ENCODE measurements at places on chromosomes 5 and 9. TPM values are rescaled to one million over a fixed set of nuclear protein-coding genes. Genes with fewer than 3 reads are reported as not detected.

The ZNF367 gene
- 1.9 TPM for total RNA-seq

The PLPP7 gene
- total RNA-seq = 31.0 TPM

The F12 gene
- total RNA-seq = not detected

The TRIM7 gene
- total RNA-seq = 28.8 TPM

The ADRB2 gene
- total RNA-seq = 11.1 TPM

The SV2C gene
- not detected for total RNA-seq

The PCDHGB6 gene
- total RNA-seq = 4.1 TPM

The STING1 gene
- 7.1 TPM for total RNA-seq

The OBP2B gene
- not detected for total RNA-seq

The FAM169A gene
- not detected for total RNA-seq

The DCP2 gene
- total RNA-seq = 20.2 TPM

GRCh38 chr5:163855754-163856153 is 350.3 kb downstream of the MAT2B start:
- DNase-seq = no peak
- H3K27ac ChIP-seq = no peak overlapping the region
- H3K27me3 ChIP-seq = no peaks in the 10 kb centered on the region
- H3K4me1 ChIP-seq = no peaks in the 10 kb centered on the region

DNA sequence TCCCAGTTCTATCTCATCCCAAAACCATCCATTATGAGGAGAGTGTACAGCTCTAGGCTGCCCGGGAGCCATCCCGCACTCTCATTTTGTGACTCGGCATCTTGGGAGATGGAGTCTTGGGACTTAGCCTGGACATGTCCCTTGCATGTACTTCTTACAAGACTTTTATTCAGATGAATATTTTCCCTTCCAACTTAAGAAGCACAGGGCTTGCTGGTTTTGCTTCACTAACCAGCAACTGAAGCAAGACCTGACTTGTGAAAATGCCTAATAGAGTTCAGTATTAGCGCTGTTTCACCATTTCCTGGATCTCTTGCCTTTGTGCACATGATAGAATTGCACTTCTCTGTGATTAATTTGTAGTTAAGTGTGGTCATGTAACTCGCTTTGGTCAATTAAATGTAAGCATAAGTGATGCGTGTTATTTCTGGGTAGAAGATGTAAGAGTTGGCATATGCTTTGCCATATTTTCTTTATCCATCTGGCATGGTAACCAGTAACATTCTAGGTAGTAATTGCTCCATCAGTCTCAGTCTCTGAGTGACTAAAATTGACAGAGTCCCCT is 55.8 kb downstream of the PDCD1LG2 start:
- DNase-seq = no peak
- peaks cover 17% of the 10 kb centered on the region for H3K4me1 ChIP-seq
- no peak overlapping the region for H3K4me3 ChIP-seq
- no peaks in the 10 kb centered on the region for H3K36me3 ChIP-seq
- H3K27ac ChIP-seq = no peak overlapping the region

- H3K4me3 ChIP-seq = no peak overlapping the region
- H3K27ac ChIP-seq = no peak overlapping the region
- H3K4me1 ChIP-seq = peaks cover 13% of the 10 kb centered on the region
- no peak for DNase-seq
Observed at GRCh38 chr5:14776602-14777001, 95.0 kb downstream of the ANKH start.

- H3K36me3 ChIP-seq = no peaks in the 10 kb centered on the region
- no peak for DNase-seq
- H3K4me1 ChIP-seq = no peaks in the 10 kb centered on the region
- no peak overlapping the region for H3K4me3 ChIP-seq
Observed at GRCh38 chr5:55913466-55914413, 62.6 kb downstream of the IL31RA start.

GRCh38 chr5:106728208-106728607 is 942.5 kb downstream of the EFNA5 start:
- no peaks in the 10 kb centered on the region for H3K4me1 ChIP-seq
- no peak overlapping the region for H3K27ac ChIP-seq
- H3K27me3 ChIP-seq = no peaks in the 10 kb centered on the region
- H3K36me3 ChIP-seq = no peaks in the 10 kb centered on the region
- DNase-seq = no peak
- H3K4me3 ChIP-seq = no peak overlapping the region

GRCh38 chr5:80060966-80061365 is 25.8 kb downstream of the THBS4 start:
- DNase-seq = no peak
- no peaks in the 10 kb centered on the region for H3K4me1 ChIP-seq
- H3K27ac ChIP-seq = no peak overlapping the region
- H3K4me3 ChIP-seq = no peak overlapping the region

DNA sequence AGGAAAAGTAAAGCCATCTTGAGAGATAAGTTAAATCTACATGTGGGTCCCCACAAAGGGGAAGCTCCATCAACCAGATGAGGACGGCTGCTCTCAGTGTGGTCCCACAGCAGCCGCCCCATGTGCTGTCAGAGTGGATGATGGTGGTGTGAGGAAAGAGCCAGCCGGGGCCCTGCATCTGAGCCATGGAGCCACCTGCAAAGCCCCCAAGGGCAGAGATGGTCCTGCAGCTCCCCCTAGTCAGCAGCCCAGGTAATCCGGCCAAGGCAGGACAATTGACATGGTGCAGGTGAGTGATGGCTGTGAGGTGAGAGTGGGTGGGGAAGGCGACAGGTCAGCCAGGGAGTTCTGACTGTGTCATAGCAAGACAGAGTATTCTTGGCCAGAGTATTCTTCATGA is 458.8 kb downstream of the ICE1 start:
- no peaks in the 10 kb centered on the region for H3K36me3 ChIP-seq
- H3K27ac ChIP-seq = no peak overlapping the region
- no peaks in the 10 kb centered on the region for H3K4me1 ChIP-seq
- H3K27me3 ChIP-seq = no peaks in the 10 kb centered on the region
- H3K4me3 ChIP-seq = no peak overlapping the region

DNA sequence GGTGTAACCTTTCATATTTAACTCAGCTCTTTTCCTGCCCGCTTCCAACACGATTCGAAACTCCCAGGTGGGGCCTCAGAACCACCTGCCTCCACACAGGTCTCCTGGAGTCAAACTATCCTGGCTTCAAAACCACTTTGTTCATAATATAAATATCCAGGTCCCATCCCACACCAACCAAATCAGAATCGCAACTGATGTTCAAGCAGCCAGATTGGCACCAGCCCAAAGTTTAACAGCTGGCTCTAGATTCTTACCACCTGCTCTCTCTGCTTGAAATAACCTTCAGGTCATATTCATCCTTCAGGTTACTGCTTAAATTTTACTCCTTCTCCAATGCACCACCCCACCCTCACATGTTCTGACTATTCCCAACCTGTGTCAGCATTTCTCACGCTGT is 231.4 kb upstream of the TRPM3 start:
- H3K27ac ChIP-seq = no peak overlapping the region
- no peak for DNase-seq
- no peak overlapping the region for H3K4me3 ChIP-seq
- no peaks in the 10 kb centered on the region for H3K27me3 ChIP-seq
- no peaks in the 10 kb centered on the region for H3K4me1 ChIP-seq

GRCh38 chr9:36142510-36143244 is 6.1 kb downstream of the GLIPR2 start:
- no peaks in the 10 kb centered on the region for H3K36me3 ChIP-seq
- peaks cover 10% of the 10 kb centered on the region for H3K27me3 ChIP-seq
- H3K4me3 ChIP-seq = peak overlapping the region; percentile 16
- no peak for DNase-seq
- no peaks in the 10 kb centered on the region for H3K4me1 ChIP-seq
- H3K27ac ChIP-seq = peak overlapping the region; percentile 41

DNA sequence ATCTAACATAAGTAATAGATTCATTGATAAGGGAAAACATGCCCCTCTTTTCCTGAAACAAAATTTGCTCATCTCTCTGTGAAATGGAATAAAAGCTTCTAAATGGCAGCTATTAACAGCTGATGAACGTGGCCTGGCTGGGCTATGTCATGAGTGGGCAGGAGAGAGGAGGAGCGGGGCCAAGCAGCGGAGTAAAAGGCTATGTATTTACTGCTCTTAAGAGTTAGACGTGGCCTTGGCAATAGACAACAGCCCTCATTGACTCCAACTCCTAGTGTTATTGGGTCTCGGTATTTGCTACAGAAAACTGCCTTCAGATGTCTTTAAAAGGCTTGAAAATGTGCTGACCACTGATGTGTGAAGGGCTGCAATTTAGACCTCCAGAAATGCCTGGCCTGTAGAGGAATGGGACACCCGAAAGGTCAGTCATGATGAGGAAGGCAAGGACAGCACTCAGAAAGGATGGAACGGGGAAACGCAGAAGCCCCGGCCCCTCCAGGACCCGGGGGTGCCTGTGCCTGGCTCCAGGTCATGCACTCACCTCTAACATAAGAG is 116.8 kb downstream of the PDZD2 start:
- no peak overlapping the region for H3K4me3 ChIP-seq
- no peaks in the 10 kb centered on the region for H3K36me3 ChIP-seq
- no peak overlapping the region for H3K27ac ChIP-seq
- H3K27me3 ChIP-seq = no peaks in the 10 kb centered on the region
- H3K4me1 ChIP-seq = no peaks in the 10 kb centered on the region
- no peak for DNase-seq

- DNase-seq = no peak
- H3K27me3 ChIP-seq = no peaks in the 10 kb centered on the region
- no peaks in the 10 kb centered on the region for H3K36me3 ChIP-seq
- H3K4me3 ChIP-seq = no peak overlapping the region
- H3K4me1 ChIP-seq = no peaks in the 10 kb centered on the region
- no peak overlapping the region for H3K27ac ChIP-seq
Observed at GRCh38 chr9:2984491-2984890, 140.6 kb upstream of the PUM3 start.

DNA sequence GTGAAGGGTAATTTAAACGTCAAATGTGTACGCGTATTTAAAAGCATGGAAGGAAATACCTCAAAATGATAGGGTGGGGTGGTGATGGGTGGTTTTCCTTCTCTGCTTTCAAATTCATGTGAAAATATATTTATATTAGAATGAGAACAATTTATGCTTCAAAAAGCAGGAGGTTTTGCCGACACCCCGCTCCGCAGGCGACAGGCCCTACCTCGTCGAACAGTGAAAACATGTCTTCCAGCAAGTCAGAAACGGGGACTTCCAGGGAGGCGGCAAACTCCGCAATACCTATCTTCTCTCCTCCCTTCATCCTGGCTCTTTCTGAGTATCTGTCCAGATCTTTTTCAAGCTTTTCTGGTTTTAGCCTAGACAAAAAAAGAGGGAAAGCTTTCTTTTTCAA is 28.5 kb upstream of the SLC6A3 start:
- DNase-seq = no peak
- H3K27me3 ChIP-seq = no peaks in the 10 kb centered on the region
- H3K27ac ChIP-seq = no peak overlapping the region
- H3K36me3 ChIP-seq = no peaks in the 10 kb centered on the region
- H3K4me1 ChIP-seq = no peaks in the 10 kb centered on the region

DNA sequence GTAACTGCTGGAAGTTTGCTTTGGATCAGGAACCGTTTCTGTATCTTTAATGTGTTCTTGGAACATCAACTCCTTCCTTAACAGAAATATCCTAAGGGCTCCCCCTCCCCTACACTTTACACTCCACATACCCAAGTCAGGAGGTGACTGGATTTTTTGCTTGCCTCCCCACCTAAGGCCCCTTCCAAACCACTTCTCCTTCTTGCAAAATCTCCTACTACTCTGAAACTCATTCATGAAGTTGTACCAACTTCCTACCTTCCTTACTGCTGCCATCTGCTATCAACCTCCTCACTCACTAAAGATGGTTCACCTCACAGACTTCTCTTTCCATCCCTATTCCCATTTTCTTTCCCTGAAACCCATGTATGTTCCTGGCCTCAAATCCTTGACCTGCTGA is 16.1 kb downstream of the TXN start:
- H3K27ac ChIP-seq = no peak overlapping the region
- H3K36me3 ChIP-seq = peaks cover 30% of the 10 kb centered on the region
- DNase-seq = no peak
- no peaks in the 10 kb centered on the region for H3K4me1 ChIP-seq
- H3K27me3 ChIP-seq = no peaks in the 10 kb centered on the region

GRCh38 chr9:87216897-87217455 is 269.7 kb upstream of the GAS1 start:
- H3K36me3 ChIP-seq = no peaks in the 10 kb centered on the region
- no peak for DNase-seq
- H3K27ac ChIP-seq = no peak overlapping the region

DNA sequence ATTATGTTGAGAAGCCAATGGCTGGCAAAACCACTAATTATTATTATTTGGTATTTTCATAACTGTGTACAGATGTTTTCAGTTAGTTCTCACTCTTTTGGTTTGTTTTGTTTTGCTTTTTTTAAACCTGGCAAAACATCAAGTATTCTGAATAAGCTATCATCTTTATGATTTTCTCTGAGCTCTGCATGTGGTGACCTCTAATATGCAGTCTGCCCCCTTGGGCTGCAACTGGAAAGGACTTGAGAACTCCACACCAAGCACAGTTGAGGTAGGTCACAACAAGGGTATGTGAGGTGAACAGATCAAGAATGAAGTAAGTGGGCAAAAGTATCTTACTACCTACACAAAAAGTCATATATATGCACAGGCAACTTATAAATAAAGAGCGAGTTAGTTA is 202.2 kb downstream of the NFIB start:
- H3K27ac ChIP-seq = no peak overlapping the region
- no peaks in the 10 kb centered on the region for H3K4me1 ChIP-seq
- H3K27me3 ChIP-seq = no peaks in the 10 kb centered on the region
- H3K4me3 ChIP-seq = no peak overlapping the region

GRCh38 chr5:61609840-61610677 is 278.0 kb downstream of the ZSWIM6 start:
- no peaks in the 10 kb centered on the region for H3K36me3 ChIP-seq
- no peaks in the 10 kb centered on the region for H3K4me1 ChIP-seq
- H3K27ac ChIP-seq = no peak overlapping the region
- no peak overlapping the region for H3K4me3 ChIP-seq
- DNase-seq = no peak
